BJ (cell line): ENCODE measurements at places on chromosomes 5 and 9. TPM values are rescaled to one million over a fixed set of nuclear protein-coding genes. Genes with fewer than 3 reads are reported as not detected.

DNA sequence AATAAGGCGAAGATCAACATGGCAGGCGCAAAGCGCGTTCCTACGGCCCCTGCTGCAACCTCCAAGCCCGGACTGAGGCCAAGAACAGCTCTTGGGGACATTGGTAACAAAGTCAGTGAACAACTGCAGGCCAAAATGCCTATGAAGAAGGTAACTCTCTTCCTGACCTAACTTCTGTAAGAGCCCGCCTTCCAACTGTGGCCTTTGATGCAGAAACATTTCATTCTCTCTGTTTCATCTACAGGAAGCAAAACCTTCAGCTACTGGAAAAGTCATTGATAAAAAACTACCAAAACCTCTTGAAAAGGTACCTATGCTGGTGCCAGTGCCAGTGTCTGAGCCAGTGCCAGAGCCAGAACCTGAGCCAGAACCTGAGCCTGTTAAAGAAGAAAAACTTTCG is 979 bp downstream of the CCNB1 start:
- DNase-seq, result no peak

- DNase-seq, result no peak
Measured at GRCh38 chr9:76571288-76571687, 112.3 kb downstream of the GCNT1 start.

DNA sequence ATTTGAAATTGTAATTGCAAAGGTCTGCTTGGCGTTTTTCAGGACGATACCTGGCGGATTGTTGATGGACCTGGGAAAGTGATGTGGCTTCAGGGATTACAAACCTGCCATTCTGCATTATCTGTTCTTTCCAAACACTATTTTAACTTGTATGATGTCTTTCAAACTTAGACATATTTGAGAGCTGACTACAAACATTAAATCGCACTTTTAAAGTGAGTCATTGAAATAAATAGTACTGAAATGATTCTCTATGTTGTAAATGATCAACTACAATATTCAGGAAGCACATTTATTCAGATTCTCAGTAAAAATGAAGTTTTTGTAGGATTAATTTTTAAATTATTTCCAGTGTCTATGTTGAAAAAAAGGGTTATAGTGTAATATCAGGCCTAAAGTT is 32.3 kb upstream of the TMEM171 start:
- no peak for DNase-seq

DNA sequence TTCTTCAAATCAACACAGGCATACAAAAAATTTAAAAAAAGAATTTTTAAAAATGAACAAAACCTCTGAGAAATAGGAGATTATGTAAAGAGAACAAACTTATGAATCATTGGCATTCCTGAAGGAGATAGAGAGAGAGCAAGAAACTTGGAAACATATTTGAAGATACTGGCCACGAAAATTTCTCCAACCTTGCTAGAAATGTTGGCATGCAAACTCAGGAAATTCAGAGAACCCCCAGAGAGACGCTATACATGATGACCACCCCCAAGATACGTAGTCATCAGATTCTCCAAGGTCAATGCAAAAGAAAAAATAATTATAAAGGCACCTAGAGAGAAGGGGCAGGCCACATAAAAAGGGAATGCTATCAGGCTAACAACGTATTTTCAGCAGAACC is 472.5 kb downstream of the MTRR start:
- DNase-seq, result no peak

DNA sequence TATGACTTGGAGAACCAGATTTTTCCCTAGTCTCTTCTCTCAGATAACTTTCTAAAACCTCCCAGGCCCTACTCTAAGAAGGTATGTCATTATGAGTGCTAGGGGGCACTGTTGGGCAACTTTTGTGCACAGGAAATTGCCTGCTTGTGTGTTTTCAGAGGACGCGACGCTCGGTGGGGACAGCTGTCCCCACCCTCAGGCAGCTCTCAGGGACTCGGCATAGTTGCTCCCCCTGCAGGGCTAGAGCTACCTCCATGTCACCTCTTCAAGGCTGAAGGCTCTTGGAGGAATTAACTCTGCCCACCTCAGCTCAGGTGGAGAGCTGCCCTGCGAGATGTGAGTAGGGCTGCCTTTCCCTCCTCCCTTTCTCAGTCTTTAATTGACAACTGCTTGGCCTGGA is 10.2 kb upstream of the TIFAB start:
- DNase-seq, result no peak

GRCh38 chr5:6452622-6453504 is 4.2 kb downstream of the UBE2QL1 start:
- no peak for DNase-seq

- no peak for DNase-seq
Measured at GRCh38 chr9:127493592-127494303, 42.4 kb downstream of the LRSAM1 start.

GRCh38 chr5:68710514-68710913 is 383.3 kb upstream of the SLC30A5 start:
- no peak for DNase-seq

DNA sequence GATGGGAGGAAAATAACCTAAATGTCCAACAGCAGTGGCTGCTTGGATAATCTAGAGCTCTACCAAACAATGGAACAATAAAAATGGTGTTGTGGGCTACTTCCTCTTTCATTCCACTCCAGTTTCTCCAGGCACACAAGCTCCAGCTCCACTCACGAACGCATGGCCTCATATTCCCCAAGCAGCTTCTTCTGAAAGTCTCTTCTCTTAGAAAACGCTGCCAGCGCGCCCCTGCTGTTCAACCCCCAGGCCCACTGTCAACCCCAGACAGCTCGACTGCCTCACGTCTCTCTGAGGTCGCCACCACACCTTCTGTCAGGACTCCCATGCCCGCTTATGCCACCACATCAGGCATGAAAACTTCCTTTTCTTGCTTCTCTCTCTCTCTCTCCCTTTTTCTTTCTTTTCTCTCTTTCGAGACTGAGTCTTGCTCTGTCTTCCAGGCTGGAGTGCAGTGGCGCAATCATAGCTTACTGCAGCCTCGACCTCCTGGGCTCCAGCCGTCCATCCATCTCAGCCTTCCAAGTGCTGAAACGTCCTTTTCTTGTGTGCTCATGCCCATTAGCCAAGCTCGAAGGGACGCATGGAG is 16.2 kb downstream of the OR2V2 start:
- DNase-seq, result no peak

DNA sequence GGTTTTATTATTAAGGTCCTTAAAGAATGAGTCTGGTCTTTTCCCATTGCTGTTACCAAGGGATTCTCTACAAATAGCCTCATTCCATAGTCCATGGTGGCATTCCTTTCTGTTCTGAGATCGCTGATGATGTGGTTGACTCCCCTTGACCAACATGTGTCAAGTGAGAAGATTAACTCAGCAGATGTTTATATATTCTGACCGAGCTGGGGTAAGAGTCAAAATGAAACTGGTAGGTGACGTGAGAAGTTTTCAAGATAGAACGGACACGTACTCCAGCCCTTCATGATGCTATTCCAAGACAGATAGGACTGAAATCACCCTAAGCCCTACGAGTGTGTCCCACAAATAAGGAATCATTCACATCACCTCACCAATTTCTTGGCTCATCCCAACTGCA is 155.5 kb upstream of the WWC1 start:
- DNase-seq, result no peak

DNA sequence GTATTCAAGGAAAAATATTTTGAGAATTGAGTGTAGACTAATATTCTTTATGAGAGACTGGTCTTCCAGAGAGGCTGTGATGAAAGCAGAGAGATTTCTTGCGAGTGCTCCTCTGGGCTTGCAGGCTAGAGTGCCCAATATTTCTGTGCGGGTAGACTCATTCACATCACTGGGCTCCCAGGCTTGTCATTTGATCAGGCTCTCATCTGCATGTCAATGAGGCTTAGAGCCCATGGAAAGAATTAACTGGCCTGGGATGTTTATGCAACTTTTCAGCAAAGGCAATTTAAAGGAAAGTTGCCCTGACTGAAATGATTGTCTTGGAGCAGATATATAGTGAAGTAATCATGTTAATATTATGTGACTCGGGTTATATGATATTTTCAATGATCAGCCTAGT is 42.3 kb downstream of the SNCAIP start:
- no peak for DNase-seq

The GPR150 gene
- polyA plus RNA-seq, result 0.18 and 0.25 TPM in 2 replicates

The NAIF1 gene
- 8.2 and 10.6 TPM in 2 replicates for polyA plus RNA-seq

The CCL21 gene
- not detected in 2 replicates for polyA plus RNA-seq

The SLC23A1 gene
- polyA plus RNA-seq, result not detected in 2 replicates
